CD4-positive, alpha-beta T cell treated with Interleukin-6 at 100 ng/mL for 8 hours (primary cell): ENCODE measurements at places on chromosomes 6 and 20.

GRCh38 chr20:698276-698675, 22.7 kb upstream of the SCRT2 start:
- DNase-seq, result no peak

GRCh38 chr6:107102414-107102805, 12.9 kb downstream of the BEND3 start:
- DNase-seq, result no peak

GRCh38 chr6:33732385-33732784, 14.3 kb downstream of the IP6K3 start:
- no peak for DNase-seq

- DNase-seq, result no peak
Observed at GRCh38 chr20:35502352-35502751, 27.1 kb downstream of the C20orf173 start.

GRCh38 chr6:129031051-129031599, 148.2 kb downstream of the LAMA2 start:
- DNase-seq, result no peak

- no peak for DNase-seq
Observed at GRCh38 chr6:160519603-160520042, 144.5 kb downstream of the LPA start.

DNA sequence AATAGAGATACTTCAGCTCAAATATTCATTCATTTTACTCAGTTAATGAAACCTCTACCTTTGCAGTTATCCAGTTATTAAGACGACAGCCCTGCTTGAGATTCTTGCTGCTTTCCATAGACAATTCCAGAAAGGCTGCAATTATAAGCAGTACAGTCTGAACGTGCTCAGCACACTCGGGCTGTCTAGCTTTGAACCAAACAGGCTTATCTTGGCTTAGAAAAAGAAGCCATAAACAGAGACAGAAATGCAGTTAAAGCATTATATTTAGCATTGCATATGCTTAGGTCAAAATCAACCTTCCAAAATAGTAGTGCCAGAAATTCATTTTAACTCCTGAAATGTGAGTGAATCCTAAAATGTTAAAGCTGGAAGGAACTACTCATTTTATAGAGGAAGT, 204.1 kb upstream of the KCNQ5 start:
- no peak for DNase-seq

GRCh38 chr20:43844778-43845614, 69.7 kb upstream of the TOX2 start:
- DNase-seq, result no peak

DNA sequence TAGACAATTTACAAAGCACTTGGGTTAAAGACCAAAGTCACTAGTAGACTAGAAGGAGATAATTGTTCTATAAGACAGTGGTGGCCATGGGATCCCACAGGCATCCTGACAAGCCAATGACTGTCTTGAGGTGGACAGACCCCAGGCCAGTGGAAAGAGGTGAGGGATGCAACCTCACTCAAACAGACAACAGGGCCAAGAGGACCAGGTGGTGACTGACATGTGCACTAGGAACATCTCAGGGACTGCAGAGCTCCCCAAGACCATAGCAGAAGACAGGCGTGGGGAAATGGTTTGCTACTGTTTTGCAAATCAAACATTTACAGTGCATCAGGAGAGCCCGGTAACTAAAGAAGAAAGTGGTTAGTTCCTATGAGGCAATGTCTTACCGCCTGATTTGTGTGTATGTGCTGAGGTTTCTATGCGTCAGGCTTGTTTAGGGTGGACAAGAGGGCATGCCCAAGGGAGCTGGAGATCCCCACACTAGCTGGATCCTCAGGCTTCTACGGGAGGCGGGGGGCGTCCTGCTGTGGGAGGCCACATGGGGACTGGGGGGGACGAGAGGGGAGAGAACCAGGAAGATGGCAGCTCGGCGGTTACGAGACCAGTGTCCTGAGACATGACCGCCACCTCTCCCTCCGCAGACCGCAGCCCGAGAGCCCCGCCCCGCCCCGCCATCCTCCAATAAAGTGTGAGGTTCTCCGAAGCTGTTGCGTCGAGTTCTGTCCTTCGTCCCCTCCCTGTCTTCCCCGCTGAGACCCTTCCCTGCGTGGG, 623 bp upstream of the MRPS26 start:
- DNase-seq, result peak; percentile 39

- DNase-seq, result no peak
Observed at GRCh38 chr6:154885214-154885613, 109.9 kb upstream of the TIAM2 start.

DNA sequence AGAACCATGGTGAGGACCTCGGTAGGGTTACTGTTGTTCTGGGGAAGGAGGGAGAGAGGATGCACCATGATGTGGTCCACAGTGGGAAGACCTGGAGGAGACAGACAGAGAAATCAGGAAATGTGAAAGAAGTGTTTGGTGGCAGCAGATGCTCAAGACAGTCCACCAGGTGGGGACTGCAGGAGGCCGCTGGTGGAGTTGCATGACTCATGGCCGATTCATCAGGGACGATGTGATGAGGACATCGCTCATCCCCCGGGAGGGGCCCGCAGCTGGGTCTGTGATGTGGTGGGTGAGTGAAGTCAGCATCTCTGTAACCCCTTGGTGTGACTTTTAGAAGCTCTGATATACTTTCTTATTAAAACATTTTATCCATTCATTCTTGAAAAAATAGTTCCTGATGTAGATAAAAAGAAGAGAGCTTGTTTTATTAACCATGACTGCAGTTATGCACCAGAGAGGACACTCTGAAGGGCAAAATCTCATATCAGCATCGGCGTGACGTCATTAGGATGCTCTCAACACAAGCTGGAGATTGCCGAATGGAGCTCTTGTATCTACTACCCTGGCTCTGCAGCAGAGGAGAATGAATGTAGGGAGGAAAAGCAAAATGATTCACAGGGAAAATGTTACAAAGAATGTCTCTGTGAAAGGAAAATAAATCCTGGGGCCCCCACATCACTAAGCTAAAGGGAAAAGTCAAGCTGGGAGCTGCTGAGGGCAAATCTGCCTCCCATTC, 71.2 kb downstream of the RAMACL start:
- peak; percentile 37 for DNase-seq

- no peak for DNase-seq
Observed at GRCh38 chr20:45235995-45236394, 14.8 kb downstream of the SEMG2 start.

GRCh38 chr6:8181951-8182845, 79.8 kb upstream of the EEF1E1 start:
- DNase-seq, result no peak

- DNase-seq, result no peak
Observed at GRCh38 chr6:28941684-28942448, 18.1 kb upstream of the TRIM27 start.

DNA sequence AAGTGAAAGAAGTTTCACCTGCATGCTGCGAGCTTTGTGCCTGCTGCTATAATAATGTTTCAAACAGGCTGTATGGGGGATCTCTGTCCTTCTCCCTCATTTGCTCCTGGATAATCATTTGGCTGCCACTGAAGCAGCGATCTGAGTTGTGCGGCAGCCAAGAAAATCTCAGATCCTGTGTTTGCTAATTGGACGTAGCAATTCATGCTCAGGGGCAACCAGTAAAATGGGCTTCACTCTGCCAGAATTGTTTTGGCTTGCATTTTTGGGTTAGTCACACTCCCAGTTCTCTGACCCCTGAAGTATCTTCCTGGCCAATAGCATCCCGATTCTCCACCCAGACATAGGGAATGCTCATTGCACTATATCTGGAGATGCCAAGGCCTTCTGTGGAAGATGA, 13.7 kb upstream of the STXBP5 start:
- DNase-seq, result no peak

GRCh38 chr6:23870496-23870895, 255.5 kb upstream of the NRSN1 start:
- no peak for DNase-seq

DNA sequence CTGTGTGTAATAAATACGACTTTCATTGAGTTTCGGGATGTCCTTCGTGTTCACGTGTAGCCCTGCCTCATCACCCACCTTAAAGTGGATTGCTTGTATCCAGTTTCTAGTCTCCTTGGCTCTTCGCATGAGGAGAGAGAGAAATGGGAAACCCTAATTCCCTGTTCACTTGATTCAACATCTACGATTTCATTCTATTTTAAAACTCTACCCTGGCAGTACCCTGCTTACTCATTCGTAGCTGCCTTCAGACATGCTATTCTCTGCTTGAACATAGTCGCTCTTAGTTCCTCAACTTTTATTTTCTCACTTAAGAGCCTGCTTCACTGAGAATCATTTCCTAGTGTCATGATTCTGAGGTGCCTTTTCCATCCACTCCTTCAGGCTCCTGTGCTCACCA, 163.6 kb downstream of the EYA4 start:
- no peak for DNase-seq

DNA sequence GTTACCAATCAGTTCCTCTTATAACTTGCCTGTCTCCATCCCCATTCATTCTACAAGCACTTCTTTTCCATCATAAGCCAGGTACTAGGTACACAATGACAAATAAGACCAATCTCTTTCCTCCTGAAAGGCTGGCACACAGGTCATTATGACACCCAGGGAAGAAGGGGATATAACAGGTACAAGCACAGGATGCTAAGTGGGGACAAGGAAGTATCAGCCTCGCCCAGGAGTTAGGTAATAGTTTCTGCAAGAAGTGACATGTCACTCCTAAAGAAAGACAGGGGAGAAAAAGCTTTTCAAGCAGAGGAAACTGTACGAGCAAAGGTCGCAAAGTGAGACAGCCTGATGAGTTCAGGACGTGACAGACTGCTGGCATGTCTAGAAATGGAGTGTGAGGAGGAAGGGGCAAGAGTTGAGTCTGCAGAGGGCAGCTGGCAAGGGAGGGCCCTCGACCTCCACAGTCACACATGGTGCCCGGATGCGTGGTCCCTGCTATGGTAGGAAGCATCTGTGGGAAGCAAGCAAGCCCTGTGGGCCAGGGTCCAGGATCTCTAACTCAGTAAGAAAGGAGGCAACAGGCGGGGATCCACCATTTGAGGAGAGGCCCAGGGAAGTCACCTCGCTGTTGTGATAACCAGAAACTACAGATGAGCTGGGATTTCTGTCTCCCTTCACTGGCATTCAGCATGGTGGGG, 40.4 kb downstream of the GPLD1 start:
- no peak for DNase-seq

GRCh38 chr6:165001502-165002157, 307.8 kb downstream of the C6orf118 start:
- no peak for DNase-seq

DNA sequence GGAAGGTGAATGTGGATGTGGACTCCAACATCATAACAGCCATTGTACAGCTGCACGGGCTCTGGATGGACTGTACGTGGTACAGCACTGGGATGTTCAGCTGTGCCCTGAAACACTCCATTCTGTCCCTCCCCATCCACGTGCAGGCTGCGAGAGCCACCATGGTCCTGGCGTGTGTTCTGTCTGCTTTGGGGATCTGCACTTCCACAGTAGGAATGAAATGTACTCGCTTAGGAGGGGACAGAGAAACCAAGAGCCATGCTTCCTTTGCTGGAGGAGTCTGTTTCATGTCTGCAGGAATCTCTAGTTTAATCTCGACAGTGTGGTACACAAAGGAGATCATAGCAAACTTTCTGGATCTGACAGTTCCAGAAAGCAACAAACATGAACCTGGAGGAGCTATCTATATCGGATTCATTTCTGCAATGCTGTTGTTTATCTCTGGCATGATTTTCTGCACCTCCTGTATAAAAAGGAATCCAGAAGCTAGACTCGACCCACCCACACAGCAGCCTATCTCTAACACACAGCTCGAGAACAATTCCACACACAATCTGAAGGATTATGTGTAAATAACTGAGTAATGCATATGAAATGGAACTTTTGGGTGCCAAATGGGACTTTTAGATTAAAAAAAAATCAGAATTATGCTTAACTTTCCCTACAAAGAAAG, 12.1 kb downstream of the CLDN20 start:
- DNase-seq, result no peak

DNA sequence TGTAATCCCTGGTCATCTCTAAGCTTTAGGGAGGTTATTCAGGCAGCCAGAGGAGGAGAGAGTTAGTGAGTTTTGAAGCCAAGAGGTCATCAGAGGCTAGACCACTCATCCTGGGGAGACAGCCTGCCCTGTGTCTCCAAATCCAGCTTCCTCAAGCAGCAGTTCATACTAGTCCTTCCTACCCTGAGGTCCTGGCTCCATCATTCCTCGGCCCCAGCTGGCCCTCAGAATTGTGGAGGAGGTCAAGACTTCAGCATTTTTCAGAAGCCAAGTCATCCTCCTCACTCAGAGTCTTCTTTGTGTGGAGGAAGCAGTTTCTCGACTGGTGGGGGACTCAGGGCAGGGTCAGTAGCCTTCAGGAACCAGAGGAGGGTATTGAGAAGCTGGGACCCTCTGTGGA, 12.4 kb upstream of the KIAA1755 start:
- no peak for DNase-seq

DNA sequence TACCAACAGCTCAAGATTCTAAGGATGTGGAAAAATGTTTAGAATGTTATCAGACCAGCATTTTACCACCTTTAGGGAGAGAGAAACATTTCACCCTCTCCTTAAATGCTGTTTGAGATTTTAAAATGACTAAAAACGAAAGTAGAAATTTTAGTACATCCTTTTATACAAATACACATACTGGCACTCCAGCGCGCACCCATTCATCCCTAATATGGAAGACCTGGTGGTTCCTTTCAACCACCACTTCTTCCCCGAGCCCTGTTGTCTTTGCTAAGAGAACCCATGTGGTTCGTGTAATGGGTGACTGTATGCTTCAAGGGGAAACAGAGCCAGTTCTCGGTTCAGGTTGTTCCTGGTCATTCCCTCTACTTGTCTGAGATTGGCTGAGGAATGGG, 21.3 kb downstream of the SPATA2 start:
- no peak for DNase-seq

DNA sequence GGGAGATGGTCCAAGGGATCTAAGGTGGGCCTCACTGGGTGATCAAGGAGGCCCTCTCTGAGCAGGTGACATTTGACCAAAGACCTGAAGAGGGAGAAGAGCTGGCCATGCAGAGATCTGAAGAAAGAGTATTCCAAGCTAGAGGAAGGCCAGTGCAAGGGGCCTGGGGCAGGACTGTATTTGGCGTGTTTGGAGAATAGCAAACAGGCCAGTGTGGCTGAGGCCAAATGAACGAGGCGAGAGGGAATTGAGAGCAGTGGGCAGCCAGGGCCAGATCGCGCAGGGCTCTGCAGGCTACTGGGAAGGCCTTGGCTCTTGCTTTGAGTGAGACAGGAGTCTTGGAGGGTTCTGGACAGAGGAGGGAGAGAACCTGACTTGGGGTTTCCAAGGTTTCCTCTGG, 9.3 kb downstream of the NOL4L start:
- no peak for DNase-seq

DNA sequence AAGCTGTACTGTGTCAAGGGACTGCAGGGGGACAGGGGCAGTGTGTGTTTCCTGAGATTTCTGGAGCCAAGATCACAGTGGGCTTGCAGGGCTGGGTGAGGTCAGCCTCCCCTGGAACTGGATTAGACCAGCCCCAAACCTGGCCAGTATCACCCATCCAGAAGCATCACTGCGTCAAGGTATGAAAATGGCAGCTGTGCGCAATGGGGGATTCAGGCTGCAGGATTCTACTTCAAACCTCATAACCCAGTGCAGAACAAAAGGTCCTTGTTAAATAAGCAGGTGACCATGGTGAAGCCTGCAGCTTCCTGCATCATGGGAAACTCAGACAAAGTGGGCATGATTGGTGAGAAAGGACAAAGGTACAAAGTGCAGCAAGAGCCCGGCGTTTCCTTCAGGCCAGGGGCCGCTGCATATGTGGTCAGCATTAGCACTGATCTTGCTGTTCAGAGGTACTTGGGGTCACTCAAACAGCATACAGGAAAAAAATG, 33.4 kb downstream of the TRAF3IP2 start:
- no peak for DNase-seq
